Esophagus squamous epithelium (tissue), 5 donors: ENCODE measurements at places on chromosomes 16 and 17. TPM values are rescaled to one million over a fixed set of nuclear protein-coding genes. Genes with fewer than 3 reads are reported as not detected.

Gene COL1A1
- total RNA-seq, result 18.6 TPM

GRCh38 chr17:78781104-78781892, 775 bp downstream of the CYTH1 start:
- DNase-seq, result no peak

- DNase-seq, result no peak
Measured at GRCh38 chr16:65509172-65509571, 387.3 kb upstream of the CDH11 start.

GRCh38 chr17:21233581-21234347, 19.4 kb downstream of the NATD1 start:
- DNase-seq, result no peak

Gene KRTAP9-8
- total RNA-seq, result not detected

Gene RAP1GAP2
- total RNA-seq, result 4.9 TPM

DNA sequence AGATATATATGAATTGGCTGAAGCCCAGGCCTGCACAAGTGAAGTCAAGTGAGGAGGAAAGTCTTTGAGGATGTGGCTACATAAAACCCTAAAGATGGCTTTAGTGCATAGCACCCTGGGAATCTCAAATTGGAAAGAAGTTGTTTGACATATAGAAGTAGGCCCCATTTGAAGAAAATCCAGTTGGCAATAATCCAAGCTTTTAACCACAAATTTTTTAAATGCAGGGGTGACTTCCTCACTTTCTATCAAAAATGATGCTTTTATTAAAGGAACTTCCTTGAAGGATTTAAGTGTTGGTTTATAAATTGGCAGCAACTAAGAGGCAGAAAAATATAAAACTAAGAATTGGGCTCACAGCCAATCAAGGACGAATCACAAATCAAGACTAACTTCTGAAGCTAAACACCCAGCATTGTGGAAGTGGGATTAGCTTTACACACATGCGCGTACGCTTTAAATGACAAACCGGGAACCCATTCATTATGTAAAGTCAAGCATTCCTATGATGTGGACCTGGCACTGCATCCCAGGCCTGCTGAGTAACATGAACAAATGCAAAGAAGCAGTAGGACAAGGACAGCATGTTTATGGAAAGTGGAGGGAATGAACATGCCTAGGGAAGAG, 63.3 kb downstream of the NOG start:
- no peak for DNase-seq

DNA sequence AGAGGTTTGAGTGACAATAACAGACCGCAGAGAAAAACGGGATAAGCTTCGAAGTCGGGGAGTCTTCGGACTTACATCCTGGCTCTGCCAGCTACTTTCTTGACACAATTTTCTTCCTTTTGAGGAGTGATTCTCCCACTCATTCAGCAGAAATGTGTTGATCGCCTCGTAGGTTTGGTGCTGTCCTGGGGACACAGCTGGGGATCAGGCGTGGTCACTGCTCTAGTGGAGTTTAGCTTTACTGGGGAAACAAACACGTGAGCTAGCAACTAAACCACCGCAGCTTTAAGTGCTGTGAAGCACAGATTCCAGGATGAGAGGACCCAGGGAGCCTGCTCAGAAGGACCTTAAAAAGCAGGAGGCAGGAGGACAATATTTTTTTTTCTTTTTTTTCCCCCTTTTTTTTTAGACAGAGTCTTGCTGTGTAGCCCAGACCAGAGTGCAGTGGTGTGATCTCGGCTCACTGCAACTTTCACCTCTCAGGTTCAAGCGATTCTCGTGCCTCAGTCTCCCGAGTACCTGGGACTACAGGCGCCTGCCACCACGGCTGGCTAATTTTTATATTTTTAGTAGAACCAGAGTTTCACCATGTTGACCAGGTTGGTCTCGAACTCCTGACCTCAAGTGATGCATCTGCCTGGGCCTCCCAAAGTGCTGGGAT, 858 bp downstream of the NUBP1 start:
- no peak for DNase-seq

DNA sequence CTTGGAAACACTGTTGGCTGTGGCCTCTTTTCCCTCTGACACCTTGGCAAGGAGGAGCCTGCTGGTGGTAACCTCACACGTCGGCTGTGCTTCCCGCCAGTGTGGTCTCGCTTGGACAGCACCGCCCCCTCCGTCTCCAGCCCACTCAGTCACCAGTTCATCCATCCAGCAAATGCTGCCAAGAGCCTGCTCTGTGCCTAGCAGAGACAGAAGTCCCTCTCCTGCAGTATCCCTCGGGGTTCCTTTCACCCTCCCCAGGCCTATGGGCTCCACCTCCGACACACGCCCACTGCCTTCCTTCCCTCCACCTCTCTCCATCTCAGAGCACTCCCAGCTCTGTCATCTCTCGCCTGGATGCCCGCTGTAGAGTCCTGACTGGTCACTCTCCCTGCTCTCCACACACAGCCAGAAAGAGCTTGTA, 12.3 kb downstream of the CACNG4 start:
- DNase-seq, result no peak

Gene CCL14
- 7.5 TPM for total RNA-seq

DNA sequence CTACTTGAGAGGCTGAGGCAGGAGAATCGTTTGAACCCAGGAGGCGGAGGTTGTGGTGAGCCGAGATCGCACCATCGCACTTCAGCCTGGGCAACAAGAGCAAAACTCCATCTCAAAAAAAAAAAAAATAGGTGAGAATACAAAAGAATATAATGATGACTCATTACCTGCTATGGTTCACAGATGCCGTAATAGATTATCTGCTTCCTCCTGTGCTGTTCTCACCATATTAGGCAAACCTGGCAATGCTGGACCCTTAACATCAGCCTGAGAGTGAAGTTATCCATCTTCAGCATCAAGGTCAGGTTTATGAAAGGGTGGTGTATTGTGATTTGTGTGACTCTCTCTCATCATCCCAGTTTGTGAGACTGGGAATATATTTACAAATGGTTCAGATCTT, 271.3 kb upstream of the CPHXL start:
- DNase-seq, result no peak

Gene PRAC2
- total RNA-seq, result not detected

GRCh38 chr16:29315916-29316517, 90.5 kb downstream of the NPIPB11 start:
- no peak for DNase-seq

- DNase-seq, result no peak
Measured at GRCh38 chr16:6988846-6989245, 343.8 kb upstream of the RBFOX1 start.

DNA sequence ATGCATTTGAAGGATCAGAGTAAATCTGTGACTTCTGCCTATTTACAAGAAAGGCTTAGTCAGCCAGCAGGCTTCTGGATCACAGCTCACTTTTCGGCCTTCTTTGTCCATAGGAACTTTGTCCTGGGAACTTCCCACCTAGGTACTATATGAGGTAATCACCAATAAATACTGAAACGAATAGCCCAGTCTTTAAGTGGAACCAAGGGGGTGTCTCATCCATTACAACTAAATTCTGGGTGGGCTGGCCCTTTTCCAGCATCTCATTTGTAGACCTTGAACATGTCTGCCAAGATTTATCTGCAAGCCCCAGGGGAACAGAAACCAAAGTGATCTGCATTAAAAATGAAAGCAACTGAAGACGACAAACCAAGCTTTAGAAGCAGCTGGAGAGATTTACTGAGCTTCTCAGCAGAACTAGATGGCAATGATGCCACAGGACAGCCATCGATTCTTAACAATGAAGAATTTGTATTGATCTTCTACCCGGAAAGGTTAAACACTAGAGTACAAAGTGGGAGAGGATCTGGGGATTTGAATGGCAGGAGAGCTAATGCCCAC, 55.5 kb downstream of the SNX11 start:
- no peak for DNase-seq

DNA sequence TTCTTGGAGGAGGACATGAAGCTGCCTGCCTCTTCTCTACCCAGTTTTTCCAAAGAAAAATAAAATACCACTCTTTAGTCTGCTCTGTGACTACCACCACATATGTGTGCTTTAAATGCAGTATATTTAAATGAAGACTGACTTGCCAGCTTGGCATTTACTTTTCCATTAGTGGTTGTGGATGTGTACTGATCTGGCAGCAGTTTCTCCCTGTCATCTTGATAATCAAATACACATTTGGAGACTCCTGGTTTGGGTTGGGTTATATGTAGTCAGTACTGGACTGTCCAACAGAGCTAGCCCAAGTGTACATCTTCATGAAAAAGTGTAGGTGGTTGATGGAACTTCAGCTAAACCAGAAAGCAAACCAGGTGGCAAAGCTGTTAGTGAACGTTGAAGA, 19.9 kb downstream of the COX10 start:
- no peak for DNase-seq

- DNase-seq, result no peak
Measured at GRCh38 chr17:37527249-37527851, 37.7 kb downstream of the DUSP14 start.

DNA sequence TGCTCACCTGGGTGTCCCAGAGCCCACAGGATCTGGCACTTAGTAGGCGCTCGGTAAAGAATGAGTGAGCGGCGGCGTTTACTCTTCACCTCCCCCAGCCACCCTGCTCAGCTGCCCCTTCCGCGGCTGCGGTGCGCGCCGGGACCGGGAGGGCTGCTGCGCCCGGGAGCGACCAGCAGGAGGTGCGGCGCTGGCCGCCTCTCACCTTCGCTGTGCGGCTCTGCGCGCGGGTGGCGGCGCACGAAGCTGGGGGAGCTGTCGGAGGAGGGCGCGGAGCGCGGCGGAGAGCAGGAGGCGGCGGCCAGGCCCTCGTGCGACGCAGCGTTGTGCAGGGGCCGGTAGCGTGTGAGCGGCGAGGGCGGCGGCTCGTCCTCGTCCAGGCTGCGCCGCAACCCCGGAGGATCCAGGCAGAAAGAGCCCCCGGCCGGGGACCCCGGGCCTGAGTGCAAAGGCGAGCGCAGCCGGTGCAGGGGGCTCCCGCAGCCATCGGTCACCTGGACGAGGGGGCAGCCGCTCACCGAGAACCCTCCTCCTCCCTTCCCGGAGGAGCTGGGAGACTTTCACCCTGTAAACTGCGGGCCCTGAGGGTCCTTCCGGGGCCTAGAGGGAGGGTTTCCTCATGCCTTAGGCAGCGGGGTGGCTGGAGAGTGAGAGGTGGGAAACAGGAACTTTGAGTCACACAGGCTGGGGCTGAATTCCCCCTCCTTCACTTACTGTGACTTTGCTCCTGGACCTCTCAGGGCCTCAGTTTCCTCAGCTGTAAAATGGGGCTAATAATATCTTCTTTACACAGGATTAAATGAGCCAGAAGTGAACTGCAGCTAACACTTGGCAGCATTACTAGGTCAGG, 12.5 kb downstream of the SAMD14 start:
- DNase-seq, result no peak

- no peak for DNase-seq
Measured at GRCh38 chr16:89117227-89117974, 23.7 kb downstream of the ACSF3 start.

- DNase-seq, result no peak
Measured at GRCh38 chr17:5209396-5209795, 17.7 kb upstream of the ZNF594 start.

GRCh38 chr16:86067936-86068335, 169.0 kb downstream of the IRF8 start:
- no peak for DNase-seq

Gene BTBD17
- total RNA-seq, result not detected

- no peak for DNase-seq
Measured at GRCh38 chr17:44775838-44776621, 17.2 kb downstream of the ADAM11 start.

Gene TEX19
- total RNA-seq, result not detected
